ENCODE measurements at places on chromosomes 3 and 15.
A peak's percentile ranks its signal among the peaks of the same experiment; 100 is the strongest.

DNA sequence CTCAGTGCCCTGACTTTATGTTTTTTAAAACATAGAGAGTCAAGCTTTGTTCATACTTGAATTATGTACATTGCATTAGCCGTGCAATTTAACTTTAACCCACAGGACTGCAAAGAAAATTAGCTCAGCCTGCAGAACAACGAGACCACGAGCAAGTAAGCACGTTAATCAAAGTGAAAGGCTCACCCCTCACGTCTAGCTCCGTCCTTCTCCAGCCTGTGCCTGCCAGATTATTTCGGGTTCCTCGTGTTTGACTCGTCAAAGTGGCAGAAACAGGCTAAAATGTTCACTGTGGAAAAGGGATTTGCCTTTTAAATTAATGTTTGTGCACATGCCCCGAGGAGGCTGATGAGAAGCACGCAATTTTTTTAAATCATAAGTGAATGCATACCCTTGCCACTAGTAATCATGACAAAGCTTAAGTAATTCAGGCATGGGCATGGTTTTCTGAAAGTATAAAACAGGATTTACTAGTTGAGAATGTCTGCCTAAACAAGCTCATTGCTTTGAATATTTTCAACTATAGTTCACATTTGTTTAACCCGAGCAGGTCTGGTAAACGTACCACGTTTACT is 15.3 kb downstream of the ZBTB38 start:
- DNase-seq = no peak

DNA sequence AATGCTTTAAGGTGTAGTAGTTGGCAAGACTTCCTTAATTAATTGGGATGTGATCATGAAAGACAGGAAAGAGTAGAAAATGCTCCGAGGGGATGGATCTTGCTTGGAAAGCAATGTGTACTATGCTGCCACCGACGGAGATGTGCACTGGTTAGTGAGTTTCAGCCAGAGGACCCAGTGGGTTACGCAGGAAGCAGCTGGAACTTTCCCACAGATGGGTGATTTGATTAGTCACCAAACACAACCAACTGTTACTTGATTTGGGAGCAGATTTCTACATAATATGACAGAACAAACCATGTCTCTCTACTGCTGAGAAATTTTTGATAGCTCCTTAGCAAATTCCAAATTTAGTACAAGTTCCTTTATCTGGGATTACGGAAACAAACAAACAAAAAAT is 245.4 kb upstream of the MCTP2 start:
- no peak for DNase-seq

DNA sequence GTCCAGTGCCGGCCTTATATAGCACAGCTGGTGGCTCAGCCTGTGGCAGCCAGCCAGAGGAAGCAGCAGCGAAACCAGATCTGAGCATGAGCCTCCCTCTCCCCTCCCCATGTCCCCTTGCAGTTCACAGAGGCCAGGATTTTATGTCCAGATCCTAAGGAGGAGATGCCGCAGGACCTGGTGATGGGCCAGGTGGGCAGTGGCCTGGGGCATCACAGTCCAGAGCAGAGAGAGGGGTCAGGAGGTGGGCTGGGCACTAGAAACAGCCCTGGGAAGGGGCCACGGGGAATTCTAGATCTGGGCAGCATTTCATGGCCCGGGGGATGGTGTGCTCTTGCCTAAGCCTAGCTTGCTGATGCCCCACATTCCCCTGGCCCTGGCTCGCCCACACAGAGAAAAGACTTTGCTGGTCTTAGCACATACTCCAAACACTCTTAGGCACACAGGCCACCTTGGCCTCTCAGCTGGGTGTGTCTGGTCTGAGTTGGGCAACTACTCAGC is 259 bp upstream of the CILP start:
- no peak for DNase-seq

GRCh38 chr3:71421820-71422566 is 161.5 kb downstream of the FOXP1 start:
- peak; percentile 68 for DNase-seq

DNA sequence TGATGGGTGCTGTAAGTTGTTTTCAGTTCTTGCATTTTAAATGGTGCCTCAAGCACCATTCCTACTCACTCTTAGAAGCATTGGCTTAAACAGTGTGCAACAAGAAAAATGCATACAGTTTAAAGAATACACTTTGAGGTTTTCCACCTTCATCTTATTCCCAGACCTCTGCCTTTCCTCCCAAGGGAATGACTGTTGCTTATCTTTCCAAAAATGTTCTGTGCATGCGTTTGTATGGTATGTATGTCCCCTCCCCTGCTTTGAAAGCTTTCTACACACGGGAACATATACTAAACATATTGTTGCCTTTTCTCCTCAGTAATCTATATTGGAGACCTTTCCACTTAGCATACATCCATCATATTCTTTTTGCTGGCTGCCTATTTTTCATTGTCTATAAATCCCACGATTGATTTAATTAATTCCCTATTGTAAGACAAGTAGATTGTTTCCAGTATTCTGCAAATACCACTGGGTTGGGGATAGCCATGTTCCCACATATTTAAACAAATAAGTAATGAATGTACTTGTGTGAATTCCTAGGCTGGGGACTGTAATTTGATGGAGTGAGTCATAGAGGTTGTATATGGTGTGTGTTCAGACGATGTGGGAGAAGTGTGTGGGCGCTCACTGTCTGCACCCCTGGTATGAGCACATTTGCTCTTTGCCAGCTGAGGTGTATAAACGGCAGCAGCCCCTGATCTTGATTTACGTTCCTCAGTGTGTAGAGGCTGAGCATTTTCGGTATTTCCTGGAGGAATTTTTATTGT is 5.8 kb downstream of the TRAK1 start:
- no peak for DNase-seq

GRCh38 chr15:43550527-43551363 is 33.3 kb downstream of the MAP1A start:
- no peak for DNase-seq

DNA sequence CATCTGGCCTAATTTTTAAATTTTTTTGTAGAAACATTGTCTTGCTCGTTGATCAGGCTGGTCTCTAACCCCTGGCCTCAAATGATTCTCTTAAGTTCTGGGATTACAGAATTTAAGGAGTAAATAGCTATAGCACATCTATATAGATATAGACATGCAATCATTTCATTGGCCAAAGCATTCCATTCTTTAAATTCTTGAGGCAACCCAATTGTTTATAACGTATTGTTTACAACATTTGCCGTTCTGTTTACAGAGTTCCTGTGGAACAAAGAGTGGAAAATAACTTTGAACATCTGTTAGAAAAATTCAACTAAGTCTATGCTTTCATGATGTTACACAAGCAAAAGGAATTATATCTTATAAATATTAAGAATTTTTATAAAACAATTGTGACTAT is 205.2 kb upstream of the ROBO2 start:
- no peak for DNase-seq

DNA sequence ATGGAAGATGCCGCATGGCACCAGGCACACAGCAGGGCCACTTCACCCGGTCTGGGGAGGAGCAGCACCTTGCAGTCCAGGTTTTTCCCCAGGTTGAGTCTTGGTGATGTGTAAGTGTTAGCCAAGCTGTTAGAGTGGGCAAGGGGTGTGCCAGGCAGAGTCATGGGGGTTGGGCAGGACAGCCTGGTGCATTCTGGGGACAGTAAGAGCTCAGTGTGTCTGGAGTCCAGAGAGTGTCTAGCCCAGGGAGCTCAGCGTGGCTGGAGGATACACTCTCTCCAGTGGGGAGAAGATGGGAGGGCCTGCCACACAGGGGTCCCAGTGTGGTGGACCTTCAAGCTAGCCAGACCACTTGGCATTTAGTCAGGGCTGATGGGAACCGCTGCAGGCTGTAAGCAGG is 87.4 kb downstream of the AAGAB start:
- no peak for DNase-seq

DNA sequence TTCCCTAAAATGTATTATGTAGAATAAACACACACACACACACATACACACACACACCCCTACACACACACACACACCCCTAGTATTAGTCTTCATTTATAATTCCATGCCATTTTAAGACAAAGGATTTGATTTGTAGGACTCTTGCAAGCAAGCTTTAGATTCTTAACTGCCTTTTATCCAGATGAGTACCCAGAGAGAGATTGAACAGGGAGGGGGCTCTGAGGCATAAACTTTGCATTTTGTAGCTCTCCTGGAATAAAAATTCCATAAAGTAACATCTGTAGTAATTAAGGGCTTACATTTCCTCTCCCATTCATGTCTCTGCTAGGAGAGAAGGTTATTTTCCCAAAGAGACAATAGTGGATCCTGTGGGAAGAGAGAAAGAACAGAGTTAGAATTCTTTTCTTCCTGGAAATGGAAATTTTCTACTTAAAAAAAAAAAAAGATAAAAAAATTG is 479.4 kb downstream of the RBMS3 start:
- no peak for DNase-seq

GRCh38 chr3:196555295-196555694 is 13.1 kb downstream of the WDR53 start:
- no peak for DNase-seq

DNA sequence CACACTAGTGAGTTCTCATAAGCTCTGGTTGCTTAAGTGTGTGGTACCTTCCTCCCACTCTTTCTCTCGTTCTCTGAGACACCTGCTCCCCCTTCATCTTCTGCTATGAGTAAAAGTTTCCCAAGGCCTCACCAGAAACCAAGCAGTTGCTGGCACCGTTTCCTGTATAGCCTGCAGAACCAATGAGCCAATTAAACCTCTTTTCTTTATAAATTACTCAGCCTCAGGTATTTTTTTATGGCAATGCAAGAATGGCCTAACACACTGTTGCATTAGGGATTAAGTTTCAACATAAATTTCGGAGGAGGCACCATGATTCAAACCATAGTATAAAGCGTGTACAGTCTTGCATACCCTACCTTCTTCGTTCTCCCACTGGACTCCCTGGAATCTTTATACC is 252.3 kb upstream of the CHRM5 start:
- no peak for DNase-seq

DNA sequence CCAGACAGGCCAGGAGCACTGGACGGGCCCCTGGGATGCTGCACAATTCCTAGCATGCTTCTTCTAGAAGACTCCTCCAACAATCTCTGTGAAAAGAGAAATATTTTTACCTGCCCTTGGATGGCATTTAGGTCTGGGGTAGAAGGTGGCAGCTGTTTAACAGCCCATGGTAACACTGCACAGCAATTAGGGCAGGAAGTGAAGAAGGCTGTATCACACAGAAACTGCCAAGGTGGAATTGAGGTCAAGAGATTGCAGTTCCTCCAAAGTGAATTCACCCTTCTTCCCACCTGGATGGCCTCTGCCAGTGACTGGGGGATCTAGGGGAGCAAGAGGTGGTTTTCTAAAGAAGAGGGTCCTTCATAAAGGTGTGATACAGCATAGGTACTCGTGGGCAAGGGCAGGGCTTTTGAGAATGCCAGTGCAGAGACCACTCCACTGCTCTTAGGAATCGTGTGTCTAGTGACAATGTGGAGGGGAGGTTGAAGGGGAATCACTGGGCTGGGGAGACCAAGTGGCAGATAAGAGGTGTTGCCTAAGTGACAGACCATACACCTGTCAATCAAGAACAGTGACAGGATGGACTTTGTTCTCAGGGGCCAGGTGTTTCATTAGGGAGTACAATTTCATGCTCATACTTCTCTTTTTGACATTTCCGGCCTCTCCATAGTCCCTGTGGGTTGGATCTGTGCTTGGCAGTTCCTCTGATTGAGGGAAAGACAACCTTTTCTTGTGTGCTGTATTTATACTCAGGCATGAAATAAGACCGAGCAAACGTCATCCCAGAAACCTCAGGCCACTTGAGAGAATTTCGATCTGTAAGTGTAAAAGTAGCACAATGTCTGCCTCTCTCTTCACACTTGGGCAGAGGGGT is 83.5 kb upstream of the BCL6 start:
- DNase-seq = peak; percentile 81

GRCh38 chr3:188102861-188103547 is 51.0 kb upstream of the LPP start:
- no peak for DNase-seq

- peak; percentile 60 for DNase-seq
Measured at GRCh38 chr3:94004301-94004910, 24.0 kb downstream of the STX19 start.

GRCh38 chr15:48556159-48556897 is 89.2 kb downstream of the FBN1 start:
- DNase-seq = no peak

- no peak for DNase-seq
Measured at GRCh38 chr3:30169487-30169886, 436.9 kb upstream of the TGFBR2 start.

- DNase-seq = no peak
Measured at GRCh38 chr3:186844908-186845307, 2.4 kb downstream of the ADIPOQ start.

- DNase-seq = peak; percentile 36
Measured at GRCh38 chr15:40064231-40064894, 25.4 kb upstream of the SRP14 start.

DNA sequence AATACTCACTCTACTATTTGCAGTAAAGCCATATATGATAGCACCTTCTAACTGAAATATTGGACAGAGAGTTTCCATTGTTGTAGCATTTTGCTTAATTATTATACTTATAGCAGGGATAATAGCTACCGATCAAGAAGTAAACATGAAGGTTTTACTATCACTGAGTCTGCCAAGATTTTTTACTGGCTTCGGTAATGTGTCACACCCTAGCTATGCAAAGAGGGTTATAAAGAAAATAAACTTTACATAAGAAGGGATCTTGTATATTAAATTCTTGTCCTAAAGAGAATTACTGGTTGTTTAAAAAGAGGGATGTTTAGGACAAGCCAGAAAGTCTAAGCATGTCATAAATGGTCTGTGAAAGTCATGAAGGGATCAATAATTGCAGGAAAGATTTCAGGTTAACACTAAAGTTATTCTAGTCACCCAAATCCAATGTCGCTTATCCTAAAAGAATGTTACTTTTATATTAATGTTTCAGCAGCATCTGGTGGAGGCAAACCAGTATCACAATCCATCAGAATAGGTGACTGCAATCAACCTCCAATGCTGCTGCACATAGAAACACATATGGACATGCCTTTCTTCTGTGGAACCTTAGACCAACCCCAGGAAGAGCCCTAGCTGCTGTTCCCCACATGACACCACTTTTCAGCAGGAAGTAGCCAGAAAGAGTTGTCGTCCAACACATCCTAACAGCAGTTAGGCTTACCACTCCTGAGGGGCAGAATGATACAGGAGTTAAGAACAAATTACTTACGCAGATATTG is 62.7 kb upstream of the GK5 start:
- DNase-seq = peak; percentile 21

- DNase-seq = no peak
Measured at GRCh38 chr3:40851836-40852235, 327.1 kb downstream of the ZNF621 start.

DNA sequence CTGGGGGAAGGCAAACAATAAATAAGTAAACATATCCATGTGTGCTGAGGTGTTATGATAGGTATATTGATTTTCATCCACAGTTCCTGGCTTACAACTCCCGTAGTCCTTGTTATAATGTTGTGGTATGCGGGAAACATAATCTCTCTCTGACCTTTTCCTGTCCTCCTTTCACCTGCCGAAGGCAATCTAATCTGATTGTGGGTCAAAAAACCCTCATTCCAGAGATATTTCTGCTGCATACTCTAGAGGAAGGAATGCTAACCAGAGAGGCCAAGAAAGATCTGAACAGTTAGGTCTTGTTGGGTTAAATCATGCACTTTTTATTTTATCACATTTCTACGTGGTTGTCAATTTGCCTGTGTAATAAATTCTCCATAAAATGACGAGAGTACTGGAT is 383.6 kb upstream of the SEMA6D start:
- no peak for DNase-seq

All from KBM-7 (cell line).